ENCODE measurements at places on chromosomes 5 and 9. TPM values are rescaled to one million over a fixed set of nuclear protein-coding genes. Genes with fewer than 3 reads are reported as not detected.

Gene HTR4
- total RNA-seq, result not detected

Gene AGXT2
- not detected for total RNA-seq

Gene ARL14EPL
- total RNA-seq, result not detected

Gene CMYA5
- under 0.01 TPM for total RNA-seq

Gene MARCOL
- not detected for total RNA-seq

Gene ZDHHC11B
- not detected for total RNA-seq

Gene PCDHGA11
- 10.1 TPM for total RNA-seq

Gene MED10
- 10.5 TPM for total RNA-seq

Gene OCLN
- total RNA-seq, result 4.1 TPM

Gene PCA3
- total RNA-seq, result 0.90 TPM

Gene CNTNAP3
- 60.5 TPM for total RNA-seq

Gene UNC5A
- total RNA-seq, result 0.36 TPM

Gene TRIP13
- total RNA-seq, result 34.1 TPM

Gene CTXN3
- total RNA-seq, result not detected

Gene BRINP1
- under 0.01 TPM for total RNA-seq

Gene NMUR2
- not detected for total RNA-seq

Gene AK8
- 0.09 TPM for total RNA-seq

Gene BTNL3
- total RNA-seq, result not detected

Gene CEL
- 0.28 TPM for total RNA-seq

Measured in endothelial cell of coronary artery (primary cell).